Activated CD4-positive, alpha-beta T cell treated with anti-CD3 and anti-CD28 coated beads, Interleukin-2, amount 10 ng/mL, durations not matched to agents 7 days and 5 days (primary cell): ENCODE measurements at places on chromosomes 4 and X.

GRCh38 chrX:130299279-130300009 is 30.7 kb upstream of the ZNF280C start:
- DNase-seq: no peak

DNA sequence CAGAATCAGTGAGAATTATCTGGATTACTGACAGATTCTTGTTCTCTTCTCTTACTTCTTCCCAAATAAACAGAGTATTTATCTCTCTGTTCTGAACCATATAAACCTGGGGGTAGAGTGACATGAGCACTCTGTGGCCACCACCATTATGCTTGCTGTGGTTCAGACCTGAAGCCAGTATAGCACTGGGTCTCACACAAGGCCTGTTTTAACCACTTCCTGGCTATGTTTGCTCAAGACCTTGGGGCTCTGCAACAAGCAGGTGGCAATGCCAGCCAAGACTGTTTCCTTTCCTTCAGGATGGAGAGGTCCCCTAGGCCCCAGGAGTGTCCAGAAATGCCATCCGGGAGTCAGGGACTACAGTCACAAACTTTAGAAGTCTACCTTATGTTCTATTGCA is 21.7 kb upstream of the HEPH start:
- DNase-seq: no peak

- no peak for DNase-seq
Measured at GRCh38 chr4:4470208-4470607, 71.6 kb downstream of the STX18 start.

DNA sequence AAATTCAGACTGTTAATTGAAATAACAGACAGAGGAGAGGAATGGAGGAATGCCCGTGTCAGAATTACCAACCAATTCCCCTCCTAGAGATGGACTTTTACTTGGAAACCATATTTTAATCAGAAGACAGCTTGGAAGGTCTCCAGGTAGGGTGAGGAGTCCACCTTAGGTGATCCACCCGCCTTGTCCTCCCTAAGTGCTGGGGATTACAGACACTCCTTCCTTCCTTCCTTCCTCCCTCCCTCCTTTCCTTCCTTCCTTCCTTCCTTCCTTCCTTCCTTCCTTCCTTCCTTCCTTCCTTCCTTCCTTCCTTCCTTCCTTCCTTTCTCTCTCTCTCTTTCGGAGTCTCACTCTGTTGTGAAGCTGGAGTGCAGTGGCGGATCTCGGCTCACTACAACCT is 328.0 kb downstream of the RAPGEF2 start:
- DNase-seq: no peak

- DNase-seq: no peak
Measured at GRCh38 chrX:53476371-53476770, 42.2 kb upstream of the HSD17B10 start.

GRCh38 chr4:78622253-78622979 is 70.8 kb downstream of the ANXA3 start:
- DNase-seq: no peak

DNA sequence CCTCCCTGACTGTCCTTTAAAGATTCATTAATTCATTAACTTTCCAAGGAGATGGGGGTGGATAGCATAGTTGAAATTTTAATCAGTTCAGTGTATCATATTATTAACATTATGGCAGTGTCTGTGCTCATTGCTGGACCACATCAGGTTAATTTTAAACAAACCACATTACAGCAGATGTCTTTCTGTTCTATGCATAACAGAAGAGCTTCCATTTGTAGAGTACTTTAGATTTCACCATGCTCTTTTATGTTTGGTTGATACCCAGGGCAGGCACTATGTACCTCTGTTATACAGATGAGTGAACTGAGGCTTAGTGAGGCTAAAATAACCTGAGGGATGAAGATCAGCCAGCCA is 41.1 kb downstream of the AFF2 start:
- no peak for DNase-seq

DNA sequence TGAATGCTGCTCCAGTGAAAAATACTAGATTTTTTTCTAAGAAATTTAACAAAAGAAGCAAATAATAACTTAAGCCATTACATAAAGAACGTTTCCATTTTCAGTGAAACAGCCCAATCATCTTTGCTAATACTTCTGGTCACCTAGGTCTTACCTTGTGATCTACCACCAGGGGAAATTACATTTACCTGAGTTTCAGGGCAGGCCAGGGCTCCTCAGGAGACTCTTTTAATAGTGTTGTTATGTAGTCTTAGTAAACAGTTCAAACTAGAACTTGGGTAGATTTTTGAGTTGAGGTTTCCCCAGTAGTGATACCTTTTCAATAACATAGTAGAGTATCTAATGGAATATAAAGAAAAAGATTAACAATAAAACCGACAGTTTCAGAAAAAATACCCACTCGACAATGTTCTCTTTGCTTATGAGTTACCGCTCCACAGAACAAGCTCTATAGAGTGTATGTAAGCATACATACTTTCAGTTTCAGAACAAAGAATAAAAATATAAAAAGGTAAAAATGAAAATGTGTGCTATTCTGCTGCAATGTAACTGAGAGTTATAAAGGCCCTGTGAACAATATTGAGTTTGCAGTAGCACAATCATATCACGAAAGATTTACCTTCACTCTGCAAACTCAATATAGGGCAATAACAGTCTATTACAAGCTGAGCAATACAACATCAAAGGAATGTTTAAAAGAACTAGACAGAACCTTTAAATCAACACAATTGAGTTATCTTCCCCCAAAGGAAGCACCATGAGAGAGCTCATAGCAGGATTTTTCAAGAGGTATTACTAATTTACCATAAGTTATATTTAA is 165.8 kb downstream of the ATOH1 start:
- DNase-seq: no peak

- DNase-seq: no peak
Measured at GRCh38 chr4:48178931-48179330, 44.9 kb upstream of the TXK start.

GRCh38 chr4:55547918-55548317 is 1.2 kb upstream of the CLOCK start:
- DNase-seq: no peak

- DNase-seq: no peak
Measured at GRCh38 chr4:48639807-48640206, 140.3 kb downstream of the FRYL start.

DNA sequence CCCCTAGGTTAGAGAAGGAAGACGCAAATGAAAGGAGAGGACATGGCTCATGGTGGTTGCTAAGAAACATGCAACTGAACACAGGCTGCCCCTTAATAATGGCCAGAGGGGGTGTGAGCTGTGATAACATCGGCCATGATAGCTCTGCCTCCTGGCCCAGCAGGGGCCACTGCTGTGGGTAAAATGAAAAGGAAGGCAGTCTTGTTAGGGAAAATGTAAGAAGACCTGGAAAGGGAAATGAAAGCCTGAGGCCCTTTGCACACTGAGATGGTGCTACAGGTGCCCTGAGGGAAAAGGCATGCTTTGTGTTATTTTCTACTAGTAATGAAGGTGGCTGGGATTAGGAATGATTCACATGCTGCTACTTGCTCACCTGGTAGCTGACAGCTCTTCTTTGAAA is 123.6 kb upstream of the MID1 start:
- DNase-seq: no peak

DNA sequence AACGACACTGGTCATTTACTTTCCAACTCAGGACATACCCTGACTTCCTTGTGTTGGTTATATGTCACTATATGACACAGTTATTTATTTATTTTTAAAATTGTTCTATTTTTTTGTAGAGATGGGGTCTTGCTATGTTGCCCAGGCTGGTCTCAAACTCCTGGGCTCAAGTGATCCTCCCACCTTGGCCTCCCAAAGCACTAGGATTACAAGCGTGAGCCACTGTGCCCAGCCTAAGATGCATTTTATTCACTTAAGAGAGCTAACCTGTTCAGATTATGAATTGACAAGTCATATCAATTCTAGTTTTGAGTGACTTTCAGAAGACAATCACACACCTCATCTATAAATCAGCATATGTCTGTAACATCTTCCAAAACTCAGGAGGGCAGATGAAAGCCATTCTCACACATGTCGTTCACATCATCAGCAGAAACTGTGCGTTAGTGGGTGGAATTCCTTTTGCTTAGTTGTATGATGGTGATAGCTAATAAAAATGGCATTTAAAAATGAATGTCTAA is 9.4 kb upstream of the RHOH start:
- no peak for DNase-seq

DNA sequence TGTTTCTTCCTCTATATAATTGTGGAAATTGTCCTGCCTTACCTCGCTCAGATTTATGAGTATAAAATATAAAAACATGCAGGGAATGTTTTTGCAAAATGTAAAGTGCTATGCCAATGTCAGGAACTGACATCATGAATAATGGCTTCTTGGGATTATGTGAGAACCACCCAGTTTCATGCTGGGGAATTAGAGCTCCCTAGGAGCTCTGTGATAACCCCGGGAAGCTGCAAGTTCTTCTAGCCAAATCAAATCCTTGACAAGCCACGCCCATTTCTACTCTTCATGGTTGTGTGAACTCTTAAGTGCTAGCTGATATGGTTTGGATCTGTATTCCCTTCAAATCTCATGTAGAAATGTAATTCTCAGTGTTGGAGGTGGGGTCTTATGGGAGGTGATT is 85.9 kb upstream of the PAK3 start:
- no peak for DNase-seq

DNA sequence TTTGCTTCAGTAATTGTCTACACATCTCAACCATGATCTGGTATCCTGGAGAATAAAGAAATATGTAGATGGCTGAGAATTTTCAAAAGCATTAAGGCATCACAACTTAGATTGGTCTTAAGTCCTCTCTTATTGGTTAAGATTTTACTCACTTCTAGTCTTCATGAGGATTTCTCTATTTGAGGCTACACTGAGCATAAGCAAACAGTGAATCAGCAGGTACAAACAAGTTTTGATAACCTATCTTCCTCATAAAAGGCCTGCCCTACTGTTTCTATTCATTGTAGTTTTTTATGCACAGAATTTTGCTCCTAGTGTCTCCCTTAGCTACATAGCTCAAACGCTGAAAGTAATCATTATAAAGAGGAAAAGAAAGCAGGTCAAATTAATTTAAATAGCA is 460.7 kb upstream of the RPS6KA3 start:
- no peak for DNase-seq

GRCh38 chr4:39362827-39363226 is 3.3 kb downstream of the RFC1 start:
- no peak for DNase-seq

DNA sequence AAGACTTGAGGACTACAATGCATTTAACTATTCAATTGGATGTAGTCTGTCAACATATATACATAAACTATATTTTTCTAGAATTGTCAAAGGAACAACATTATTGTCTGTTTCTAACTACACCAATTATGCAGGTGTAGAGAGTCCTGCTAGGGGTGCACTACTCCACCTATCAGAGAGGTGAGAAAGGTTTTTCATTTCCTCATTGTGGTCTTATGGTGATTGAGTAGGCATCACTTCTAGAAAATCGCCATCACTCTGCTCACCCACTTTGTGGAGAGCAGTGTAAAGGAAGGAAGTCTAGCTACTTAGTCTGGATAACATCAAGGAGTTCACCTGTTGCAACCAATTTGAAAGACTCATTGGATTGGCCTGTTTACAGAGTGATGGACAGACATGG is 4.4 kb upstream of the ADH1C start:
- DNase-seq: no peak

DNA sequence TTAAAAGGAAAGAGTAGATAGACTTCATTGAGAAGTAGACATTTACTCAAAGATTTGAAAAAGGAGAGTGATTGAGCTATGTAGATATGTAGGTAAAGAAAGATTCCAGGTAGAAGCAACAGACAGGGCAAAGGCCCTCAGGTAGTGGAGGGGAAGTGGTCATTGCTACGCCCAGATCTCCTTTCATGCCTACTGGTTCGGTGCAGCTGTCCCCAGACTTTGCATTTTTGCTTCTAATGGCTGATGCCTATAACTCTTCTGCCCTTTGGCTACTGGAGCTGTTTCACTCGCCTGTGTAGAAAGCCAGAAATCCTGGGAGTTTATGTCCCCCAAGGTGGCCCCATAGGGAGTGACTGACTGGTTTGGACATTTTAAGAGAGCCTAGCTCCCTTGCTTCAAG is 16.9 kb upstream of the ARMCX2 start:
- no peak for DNase-seq

- DNase-seq: no peak
Measured at GRCh38 chr4:95821867-95822266, 18.0 kb upstream of the PDHA2 start.

- DNase-seq: no peak
Measured at GRCh38 chr4:38818441-38818976, 13.9 kb upstream of the TLR1 start.

GRCh38 chr4:47692691-47693090 is 145.2 kb downstream of the CORIN start:
- no peak for DNase-seq

DNA sequence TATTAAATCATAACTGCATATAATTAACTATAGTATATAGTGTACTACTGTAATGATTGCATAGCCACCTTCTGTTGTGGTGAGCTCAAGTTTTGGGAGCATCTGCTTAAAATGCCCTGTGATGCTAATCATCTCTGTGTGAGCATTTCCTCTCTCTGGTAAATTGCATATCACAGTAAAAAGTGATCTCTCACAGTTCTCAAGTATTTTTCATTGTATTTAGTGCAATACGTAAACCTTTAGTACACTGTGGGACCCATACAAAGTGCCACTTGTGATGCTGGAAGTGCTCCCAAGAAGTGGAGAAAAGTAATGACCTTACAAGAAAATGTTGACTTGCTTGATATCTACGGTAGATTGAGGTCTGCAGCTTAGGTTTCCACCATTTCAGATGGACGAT is 82.0 kb downstream of the WWC2 start:
- no peak for DNase-seq

DNA sequence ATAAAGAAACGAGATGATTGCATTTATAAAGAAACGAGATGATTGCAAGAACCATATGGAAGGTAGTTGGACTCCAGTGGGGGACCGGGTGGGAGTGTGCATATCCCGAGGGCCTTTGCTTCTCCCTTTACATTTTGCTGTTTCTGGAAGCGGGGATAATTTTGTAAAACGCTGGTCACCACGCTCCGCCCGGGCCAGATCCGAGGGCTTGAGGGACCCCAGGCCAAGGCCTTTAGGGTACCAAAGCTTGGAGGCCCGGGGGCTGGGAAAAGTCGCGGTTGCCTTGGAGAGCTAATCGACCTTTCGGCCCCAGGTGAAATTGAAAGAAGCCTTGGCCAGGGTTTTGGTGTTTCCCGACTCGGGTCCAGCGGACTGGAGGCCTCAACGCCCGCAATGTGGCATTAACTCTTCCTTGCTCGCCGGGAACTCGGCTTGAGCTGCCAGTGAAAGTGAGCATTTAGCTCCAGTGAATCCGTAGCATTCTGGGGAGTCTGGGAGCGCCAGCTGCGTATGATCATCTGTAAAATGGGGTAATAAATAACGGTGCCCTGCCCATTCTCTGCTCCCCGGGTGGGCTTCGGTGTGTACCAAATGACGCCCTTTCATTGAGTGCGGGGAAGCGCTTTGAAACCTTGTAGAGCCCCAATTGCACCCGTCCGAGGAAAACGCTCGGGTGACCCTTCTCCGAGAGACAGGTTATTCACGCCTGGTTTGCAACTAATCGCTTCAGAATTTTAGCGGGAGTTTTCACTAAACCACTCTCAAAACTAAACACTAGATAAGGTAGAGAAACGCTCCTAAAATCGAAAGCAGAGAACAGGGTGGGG is 4.5 kb downstream of the NKX3-2 start:
- no peak for DNase-seq

GRCh38 chr4:41322617-41323016 is 65.9 kb downstream of the UCHL1 start:
- no peak for DNase-seq

GRCh38 chr4:122876456-122876855 is 45.9 kb downstream of the NUDT6 start:
- no peak for DNase-seq

GRCh38 chr4:8009710-8010511 is 70.2 kb upstream of the AFAP1 start:
- DNase-seq: no peak

- DNase-seq: no peak
Measured at GRCh38 chr4:64598066-64598465, 188.8 kb upstream of the TECRL start.
